Endothelial cell of coronary artery (primary cell): ENCODE measurements at places on chromosomes 6 and 20. TPM values are rescaled to one million over a fixed set of nuclear protein-coding genes. Genes with fewer than 3 reads are reported as not detected.

Gene FILIP1
- 13.6 and 19.3 TPM in 2 replicates for total RNA-seq

Gene MUC21
- total RNA-seq, result not detected in 2 replicates

Gene NR2E1
- total RNA-seq, result not detected in 2 replicates

Gene EDN1
- 168 and 296 TPM in 2 replicates for total RNA-seq

Gene RBM24
- total RNA-seq, result 0.85 and 3.3 TPM in 2 replicates

Gene RAB32
- 93.6 and 105 TPM in 2 replicates for total RNA-seq

Gene ADA
- total RNA-seq, result 27.7 and 28.2 TPM in 2 replicates

Gene HLA-DQA2
- total RNA-seq, result not detected in 2 replicates

Gene SLC26A8
- not detected in 2 replicates for total RNA-seq

Gene TFAP2C
- not detected in 2 replicates for total RNA-seq

Gene RFX6
- total RNA-seq, result not detected in 2 replicates

Gene SEMG1
- total RNA-seq, result not detected in 2 replicates

Gene WFDC5
- total RNA-seq, result not detected in 2 replicates

Gene TMEM74B
- 1.2 and 1.6 TPM in 2 replicates for total RNA-seq

Gene KHDRBS2
- total RNA-seq, result not detected in 2 replicates
